ENCODE measurements at places on chromosomes 6 and 20.

GRCh38 chr6:70538376-70538775 is 28.4 kb upstream of the SDHAF4 start:
- no peak for DNase-seq

DNA sequence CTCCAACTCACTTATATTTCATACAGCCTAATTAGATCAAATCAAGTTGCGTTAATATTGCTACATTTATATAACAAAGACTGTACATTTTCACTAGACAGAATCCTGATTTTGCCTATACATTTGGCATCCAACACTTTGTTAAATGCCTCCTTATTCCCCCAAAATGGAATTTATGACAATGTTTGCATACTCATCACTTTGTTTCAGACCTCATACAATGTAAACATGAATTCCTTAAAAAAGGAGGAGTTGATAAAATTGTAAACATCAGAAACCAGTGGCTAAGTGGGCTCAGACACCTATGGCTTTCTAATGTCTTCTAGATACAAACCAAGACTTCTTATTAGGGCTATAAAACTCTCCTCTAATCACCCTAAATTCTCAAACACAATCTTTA is 87.3 kb downstream of the CHD6 start:
- DNase-seq, result no peak

- DNase-seq, result no peak
Observed at GRCh38 chr20:35319871-35320197, 27.6 kb upstream of the FAM83C start.

- no peak for DNase-seq
Observed at GRCh38 chr6:43708860-43709653, 21.5 kb upstream of the MRPS18A start.

DNA sequence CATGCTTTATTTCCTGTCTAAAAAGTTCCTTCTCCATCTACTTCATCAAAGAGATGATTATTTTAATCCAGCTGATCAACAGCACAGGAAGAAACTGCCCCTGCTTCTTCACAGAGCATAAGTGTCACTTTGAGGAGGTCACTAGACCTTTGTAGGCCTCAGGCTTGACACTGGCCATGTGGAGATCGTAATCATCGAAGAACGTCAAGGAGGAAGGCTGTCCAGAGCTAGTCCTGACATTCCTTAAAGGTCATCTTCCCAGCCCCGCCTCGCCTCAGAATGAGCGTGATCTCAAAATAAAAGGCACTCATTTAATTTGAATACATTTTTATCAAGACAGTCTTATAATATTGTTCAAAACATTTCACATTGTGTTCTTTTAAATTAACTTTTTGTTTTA is 445.7 kb upstream of the CDH4 start:
- DNase-seq, result no peak

DNA sequence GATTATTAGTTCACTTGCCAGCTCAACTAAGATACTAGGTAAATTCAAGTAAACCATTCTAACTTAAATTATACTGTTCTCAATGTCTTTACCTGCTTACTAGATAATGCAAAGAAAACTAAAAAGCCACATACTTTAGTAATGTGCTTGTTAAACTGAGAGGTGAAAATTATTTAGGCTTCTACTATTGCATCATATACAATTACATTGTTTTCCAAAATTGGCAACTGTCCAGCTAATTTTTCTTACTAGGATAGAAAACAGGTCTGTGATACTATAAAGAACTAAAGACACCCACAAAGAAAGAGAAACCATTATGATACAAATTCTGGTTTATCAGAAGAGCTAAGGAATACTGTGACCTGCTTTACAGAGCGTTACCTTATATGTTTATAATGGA is 45.6 kb upstream of the ALDH8A1 start:
- DNase-seq, result no peak

- no peak for DNase-seq
Observed at GRCh38 chr6:131159578-131159977, 24.3 kb downstream of the AKAP7 start.

- no peak for DNase-seq
Observed at GRCh38 chr6:162913206-162913605, 185.4 kb downstream of the PACRG start.

DNA sequence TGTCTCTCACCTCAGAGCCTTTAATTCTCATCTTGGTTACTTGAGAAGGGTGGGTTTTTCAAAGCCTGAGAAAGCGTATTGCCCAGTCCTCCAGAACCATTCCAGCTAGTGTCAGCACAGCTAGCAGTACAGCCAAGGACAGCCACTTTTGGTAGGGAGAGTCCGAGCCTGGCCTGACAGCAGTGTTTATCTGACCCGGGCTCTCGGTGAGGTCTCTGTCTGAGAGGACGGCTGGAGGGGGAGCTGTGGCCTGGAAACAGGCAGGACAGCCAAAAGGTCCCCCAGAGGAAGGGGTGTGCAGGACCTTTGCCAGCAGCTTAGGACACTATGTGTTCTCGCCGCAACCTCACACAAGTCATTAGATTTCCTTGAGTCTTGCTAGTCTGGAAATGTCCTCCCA is 38.8 kb downstream of the LYRM2 start:
- DNase-seq, result no peak

DNA sequence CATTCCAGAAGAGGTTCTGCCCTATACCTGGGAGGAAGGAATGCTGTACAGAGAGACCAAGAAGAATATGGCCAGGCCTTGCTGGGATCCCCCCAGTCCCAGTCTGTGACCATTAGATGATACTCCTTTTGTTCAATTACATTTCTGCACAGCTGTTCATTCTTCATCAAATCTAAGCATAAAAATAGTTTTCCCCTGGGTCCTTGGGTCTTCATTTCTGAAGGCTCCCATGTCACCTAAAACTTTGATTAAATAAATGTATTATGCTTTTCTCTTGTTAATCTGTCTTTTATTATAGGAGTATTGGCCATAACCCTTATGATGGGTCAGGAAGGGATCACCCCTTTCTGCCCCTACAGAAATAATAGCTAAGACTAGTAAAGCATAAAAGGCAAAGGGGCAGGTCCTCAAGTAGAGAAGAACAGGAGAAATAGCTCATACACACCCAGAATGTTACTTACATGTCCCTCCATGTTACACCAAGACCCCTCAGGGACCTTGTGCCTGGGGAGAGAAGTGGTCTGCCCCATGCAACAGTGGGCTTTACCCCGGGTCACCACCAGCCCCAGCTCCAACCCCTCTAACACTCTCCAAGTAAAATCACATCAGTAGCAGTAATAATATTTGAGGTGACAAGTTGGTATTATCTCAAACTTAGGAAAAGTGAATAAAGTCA is 2.1 kb upstream of the LTA start:
- no peak for DNase-seq

GRCh38 chr20:62117658-62118057 is 4.6 kb upstream of the LSM14B start:
- DNase-seq, result no peak

GRCh38 chr20:39857835-39858234 is 831.2 kb downstream of the MAFB start:
- DNase-seq, result no peak

DNA sequence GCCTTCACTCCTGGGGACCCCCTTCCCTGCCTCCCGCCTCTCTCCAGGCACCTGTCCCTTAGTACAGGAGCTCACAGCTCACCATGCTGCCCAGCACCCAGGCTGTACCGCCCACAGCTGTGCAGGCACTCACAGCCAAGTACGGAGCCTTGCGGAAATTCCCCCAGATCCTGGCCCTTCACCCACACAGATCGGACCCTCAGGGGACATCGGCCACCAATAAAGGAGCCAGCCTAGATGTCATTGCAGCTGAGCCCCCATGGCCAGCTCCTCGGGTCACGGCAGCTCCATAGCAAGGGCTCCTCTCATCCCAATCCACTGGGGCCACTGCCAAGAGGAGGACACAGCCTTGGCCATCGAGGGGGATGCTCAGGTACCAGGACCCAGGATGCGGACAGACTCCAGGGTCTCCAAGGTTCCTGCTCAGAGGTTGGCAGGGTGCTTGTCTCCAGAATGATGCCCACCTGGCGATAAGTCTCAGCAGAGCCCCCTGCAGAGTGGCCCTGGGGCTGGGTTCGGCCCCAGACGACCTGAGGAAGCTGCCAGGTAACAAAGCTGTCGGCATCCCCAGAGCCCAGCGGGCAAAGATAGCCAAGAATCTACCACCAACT is 82.3 kb downstream of the YTHDF1 start:
- DNase-seq, result no peak

GRCh38 chr6:56407883-56408410 is 160.6 kb upstream of the COL21A1 start:
- no peak for DNase-seq

DNA sequence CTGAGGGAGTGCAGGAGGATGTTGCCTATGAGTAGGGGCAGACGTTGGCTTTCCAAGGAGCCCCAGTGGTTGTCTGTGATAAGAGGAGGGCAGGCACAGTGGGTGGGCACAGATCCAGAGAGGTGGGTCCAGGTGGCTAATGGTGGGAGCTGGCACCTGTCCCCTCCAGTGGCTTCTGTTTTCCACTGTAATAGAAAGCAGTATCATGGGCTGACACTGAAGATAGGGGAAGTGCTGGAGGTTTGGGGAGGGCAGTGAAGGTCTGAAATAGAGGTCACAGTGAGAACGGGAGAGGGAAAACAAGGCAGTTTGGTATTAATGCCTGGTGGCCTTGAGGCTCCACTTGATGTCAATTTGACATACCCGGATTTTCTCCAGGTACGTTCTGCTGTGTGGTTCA is 10.5 kb upstream of the TXNDC5 start:
- no peak for DNase-seq

GRCh38 chr20:56995635-56996075 is 270.8 kb downstream of the BMP7 start:
- DNase-seq, result no peak

DNA sequence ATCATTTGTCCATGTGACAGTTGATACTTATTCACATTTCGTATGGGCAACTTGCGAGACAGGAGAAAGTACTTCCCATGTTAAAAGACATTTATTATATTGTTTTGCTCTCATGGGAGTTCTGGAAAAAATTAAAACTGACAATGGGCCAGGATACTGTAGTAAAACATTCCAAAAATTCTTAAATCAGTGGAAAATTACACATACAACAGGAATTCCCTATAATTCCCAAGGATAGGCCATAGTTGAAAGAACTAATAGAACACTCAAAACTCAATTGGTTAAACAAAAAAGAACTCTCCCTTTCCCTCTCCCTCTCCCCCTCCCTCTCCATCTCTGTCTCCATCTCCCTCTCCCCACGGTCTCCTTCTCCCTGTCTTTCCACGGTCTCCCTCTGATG is 19.4 kb upstream of the EIF2S2 start:
- DNase-seq, result no peak

- no peak for DNase-seq
Observed at GRCh38 chr6:16089232-16090062, 39.4 kb upstream of the MYLIP start.

GRCh38 chr6:87628881-87629280 is 38.9 kb downstream of the ORC3 start:
- no peak for DNase-seq

DNA sequence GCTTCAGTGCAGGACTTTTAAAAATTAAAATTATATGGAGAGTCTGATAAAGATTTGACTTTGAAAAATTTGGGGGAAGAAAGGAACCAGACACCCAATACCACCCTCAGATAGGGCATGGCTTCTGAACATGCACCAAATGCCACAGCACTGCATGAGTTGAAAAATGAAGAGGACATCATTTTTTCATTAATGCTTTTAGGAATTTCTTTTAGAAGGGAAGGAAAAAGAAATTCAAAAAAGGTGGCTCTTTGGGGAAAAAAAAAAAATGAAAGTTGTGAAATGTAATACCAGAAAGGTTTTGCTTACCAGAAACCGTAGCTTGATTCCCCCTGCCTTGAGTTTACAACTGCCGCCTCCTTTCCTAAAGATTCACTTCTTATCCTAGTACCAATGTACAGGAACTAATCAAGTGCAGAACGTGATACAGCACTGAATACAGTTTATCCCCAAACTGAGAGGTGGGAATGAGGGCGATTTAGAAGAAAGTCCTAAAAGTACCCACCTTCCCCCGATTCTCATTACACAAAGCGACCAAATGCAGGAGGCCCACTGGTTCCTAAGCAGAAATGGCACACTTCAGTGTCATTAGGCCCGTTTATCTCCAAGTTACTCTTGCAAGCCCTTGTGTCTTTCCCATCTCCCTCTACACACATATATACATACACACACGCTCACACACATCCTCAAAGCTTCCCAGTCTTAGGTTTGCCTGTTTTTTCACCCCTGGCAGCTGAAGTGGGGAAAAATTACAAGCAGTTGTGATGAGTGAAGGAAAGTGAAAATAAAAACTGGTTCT is 2.8 kb downstream of the PPP1R10 start:
- no peak for DNase-seq

DNA sequence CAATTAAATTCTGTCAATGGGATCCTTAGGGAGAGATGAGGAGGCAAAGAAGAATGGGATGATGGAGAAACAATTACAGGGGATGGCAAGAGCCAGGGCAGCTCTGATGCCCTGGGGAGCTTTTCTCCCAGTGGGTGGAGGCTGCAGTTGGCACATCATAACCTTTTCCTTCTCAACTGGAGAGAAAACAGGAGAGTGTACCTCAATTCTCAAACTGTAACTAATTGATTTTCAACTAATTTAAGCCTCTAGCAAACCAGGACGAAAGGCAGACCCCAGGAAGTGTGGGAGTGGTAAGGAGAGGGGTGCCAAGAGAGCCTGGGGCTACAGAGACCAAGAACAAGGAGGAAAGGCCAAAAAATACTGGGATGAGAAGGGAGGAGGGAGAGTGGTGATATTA is 5.7 kb downstream of the BMP5 start:
- DNase-seq, result no peak

DNA sequence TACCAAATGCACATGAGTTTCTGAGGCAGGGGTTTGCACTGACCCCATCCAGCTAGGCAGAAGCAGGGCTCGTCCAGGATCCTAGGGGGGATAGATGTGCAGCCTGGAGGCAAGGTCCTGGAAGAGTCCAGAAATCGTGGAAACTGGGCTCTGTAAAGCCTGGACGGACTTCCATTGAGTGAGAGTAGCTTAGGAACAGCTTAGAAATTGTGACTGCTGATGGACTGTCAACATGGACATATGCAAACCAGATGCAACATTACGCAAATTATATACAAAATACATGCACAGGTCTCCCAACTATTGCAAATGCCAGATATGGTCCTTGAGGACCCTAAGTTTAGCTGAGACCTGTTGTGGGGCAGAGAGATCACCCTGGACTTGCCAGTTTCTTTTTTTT is 4.8 kb upstream of the EMILIN3 start:
- DNase-seq, result no peak

DNA sequence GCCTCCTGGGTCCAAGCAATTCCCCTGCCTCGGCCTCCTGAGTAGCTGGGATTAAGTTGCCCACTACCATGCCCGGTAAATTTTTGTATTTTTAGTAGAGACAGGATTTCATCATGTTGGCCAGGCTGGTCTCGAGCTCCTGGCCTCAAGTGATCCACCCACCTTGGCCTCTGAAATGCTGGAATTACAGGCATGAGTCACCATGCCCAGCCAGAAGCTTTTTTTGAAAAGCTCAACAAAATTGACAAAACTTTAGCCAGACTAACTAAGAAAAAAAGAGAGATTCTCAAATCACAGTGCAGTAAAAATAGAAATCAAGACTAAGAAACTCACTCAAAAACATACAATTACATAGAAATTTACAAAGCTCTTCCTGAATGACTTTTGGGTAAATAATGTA is 420.6 kb downstream of the COL12A1 start:
- DNase-seq, result no peak

GRCh38 chr6:35674594-35674993 is 14.1 kb downstream of the FKBP5 start:
- no peak for DNase-seq

Data from NCI-H748 treated with DMSO at 0.1 percent for 48 hours (cell line).